NCI-H1092 (cell line): ENCODE measurements at places on chromosomes 11 and 22.

DNA sequence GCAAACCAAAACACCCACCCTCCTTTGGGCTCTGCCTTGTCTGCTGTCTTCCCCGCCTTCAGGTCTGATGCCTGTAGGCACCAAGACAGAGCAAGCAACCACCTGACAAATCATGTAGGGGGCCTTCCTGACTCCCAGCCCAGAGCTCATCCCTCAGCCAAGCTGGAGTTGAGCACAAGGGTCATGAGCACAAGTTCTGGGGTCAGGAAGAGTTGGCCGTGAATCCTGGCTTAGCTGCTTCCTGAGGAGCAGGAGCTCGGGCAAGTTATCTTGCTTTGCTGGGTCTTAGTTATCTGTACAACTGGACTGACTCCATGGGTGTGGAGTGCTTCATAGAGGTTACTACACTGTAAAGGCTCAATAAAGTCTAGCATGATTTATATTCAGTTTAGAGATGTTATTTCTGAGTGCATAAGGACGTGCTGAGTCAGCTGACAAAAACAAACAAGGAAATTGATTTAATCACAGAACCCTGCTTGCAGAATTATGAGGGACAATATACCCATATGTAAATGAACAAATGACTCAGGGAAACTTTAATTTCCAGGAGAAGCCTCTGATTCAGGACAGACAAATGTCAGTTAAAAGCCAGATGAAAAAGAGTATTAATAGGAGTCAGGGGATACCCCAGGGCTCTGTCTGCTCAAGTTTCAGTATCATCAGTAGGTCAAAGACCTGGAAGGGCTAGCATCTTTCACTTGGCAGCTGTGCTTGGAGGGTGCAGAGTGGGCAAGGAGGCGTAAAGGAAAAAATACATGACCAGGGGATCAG lies 15.0 kb upstream of the APOA1 start:
- no peak for DNase-seq

- DNase-seq: no peak
These were observed 4.5 kb downstream of the SLC37A4 start for GRCh38 chr11:119025978-119026766.

DNA sequence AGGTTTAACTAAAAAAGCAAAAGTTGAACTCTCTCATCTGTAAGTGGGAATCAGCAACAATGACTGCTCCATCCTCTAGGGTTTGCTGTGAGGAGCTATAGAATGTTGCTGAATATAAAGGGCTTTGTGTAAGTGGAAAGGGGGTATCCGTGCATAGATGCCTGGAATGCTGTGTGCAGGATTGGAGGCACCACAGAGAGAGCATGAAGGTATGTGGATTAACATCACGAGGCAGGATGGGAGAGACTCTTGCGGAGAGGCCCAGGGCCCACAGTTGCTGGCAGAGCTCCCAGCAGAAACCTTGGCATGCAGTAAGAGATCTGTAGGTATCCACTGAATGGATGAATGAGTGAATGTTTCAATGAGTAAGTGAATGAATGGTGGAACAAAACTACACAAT lies 298.7 kb upstream of the DDI1 start:
- no peak for DNase-seq

GRCh38 chr11:6655020-6655789 lies 404 bp downstream of the DCHS1 start:
- DNase-seq: no peak

- no peak for DNase-seq
These were observed 1514.0 kb downstream of the FAM181B start for GRCh38 chr11:81219661-81220060.

GRCh38 chr11:35712533-35712932 lies 50.0 kb downstream of the TRIM44 start:
- no peak for DNase-seq

DNA sequence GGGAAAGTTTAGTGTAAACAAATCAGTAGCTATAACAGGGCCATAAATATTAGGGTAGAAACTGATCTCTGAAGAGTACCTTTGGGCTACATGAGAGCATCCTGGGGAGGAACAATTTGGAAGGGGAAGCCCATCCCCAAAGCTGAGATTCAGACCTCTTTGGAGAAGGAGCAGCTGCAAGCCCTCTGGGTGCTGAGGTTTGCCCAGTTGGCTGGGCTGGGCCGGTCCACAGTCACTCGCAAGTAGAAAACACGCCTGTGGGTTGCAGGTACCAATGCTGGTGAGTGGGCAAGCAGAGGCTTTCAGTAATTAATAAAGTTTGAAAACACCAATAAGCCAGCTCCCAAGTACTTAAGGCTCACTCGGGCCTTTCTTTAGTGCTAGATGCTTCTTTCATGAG lies 124.5 kb downstream of the ARHGAP8 start:
- no peak for DNase-seq

GRCh38 chr11:92045301-92045700 lies 179.3 kb upstream of the FAT3 start:
- no peak for DNase-seq

DNA sequence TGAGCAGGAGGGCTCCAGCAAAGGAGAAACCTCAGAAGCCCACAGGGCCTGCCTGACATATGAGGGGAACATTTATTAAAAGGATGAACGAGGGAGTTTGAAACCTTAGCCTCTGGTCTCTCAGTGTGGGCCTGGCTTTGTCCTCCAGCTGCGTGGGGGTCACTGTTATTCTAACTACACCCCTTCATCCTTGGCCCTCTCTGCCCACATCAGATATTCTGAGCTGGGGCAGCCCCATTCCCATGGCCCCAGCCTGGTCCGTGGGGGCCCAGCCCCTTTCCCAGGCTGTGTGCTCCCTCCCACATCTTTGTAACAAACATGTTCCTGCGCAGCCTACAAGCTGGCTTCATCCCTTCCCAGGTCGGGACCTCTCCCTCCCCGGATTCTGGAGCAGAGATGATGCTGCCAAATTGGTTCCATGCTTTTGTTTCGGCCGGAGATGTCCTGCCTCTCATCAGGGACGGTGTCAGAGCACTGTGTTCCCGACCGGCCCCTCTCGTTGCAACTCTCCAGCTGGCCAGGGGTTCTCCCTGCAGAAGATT lies 4.0 kb downstream of the FXYD6 start:
- DNase-seq: no peak

GRCh38 chr11:75349521-75350116 lies 1.8 kb downstream of the ARRB1 start:
- DNase-seq: no peak

GRCh38 chr22:37309211-37310074 lies 27.1 kb downstream of the CYTH4 start:
- DNase-seq: no peak

- DNase-seq: no peak
These were observed 14.9 kb downstream of the NCR3LG1 start for GRCh38 chr11:17366495-17366894.

DNA sequence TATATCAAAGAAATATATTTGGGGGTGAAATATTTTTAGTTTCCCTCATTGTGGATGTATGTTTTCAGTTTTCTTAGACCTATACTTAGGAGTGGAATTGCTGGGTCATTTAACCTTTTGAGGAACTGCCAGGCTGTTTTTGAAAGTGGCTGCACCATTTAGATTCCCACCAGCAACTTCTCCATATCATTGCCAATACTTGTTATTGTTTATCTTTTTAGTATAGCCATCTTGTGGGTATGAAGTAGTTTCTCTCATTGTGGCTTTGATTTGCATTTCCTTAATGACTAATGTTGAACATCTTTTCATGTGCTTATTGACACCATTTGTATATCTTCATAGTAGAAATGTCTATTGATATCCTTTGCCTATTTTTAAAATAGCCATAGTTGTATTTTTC lies 62.1 kb upstream of the B3GNT6 start:
- DNase-seq: no peak

DNA sequence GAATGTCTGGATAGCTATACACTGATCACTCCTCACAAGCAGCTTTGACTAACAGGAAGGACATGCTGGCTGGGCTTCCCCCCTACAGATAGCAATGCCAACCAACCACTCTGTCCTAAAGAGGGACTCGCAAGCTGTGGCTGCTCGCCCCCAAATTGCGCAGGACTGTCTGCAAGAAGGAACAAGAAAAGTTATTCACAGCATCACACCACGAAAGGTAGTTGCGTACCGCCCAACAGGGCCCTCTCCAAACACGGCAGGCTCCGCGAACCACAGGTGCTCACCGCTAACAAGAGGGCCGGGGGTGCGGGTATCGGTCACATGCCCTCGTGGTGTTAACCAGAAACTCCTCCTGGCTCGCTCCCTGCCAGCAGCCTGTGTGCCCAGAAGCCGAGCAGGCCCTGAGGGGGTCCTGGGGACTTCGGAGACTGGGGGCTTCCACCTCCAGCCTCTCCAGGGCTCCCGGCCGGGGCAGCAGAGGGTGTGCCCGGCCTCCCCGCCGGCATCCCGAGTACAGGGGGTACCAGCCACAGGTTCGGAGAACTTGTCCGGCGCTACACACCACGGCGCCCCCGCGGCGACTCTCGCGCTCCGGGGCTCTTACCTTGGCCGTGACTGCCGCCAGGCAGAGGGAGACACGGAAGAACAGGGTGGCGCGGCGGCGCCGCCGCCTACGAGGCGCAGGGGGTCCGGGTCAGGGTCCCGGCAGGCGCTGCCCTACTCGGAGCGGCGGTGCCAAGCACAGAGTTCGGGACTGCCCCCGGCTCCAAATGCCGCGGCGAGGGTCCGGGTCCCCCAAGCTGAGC lies 682 bp downstream of the LARGE1 start:
- DNase-seq: peak; percentile 11

DNA sequence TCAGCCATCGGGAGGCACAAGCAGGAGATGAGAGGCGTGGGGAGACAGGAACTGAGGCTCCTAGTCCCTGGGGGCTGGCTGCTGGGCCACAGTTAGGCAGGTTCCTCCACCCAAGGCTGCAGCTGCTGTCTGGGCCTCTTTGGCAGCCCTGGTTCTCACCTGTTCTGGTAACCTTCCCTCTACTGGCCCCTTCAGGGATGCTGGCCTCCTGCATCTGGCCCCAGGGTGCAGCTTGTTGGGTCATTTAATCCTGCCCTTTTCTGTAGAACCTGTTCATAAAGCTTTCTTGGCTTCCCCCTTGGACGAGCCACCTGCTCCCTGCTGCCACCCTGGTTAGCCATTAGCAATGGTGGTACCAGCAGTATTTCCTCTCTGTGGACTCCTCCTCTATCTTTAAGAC lies 5.5 kb downstream of the USH1C start:
- DNase-seq: peak; percentile 5

DNA sequence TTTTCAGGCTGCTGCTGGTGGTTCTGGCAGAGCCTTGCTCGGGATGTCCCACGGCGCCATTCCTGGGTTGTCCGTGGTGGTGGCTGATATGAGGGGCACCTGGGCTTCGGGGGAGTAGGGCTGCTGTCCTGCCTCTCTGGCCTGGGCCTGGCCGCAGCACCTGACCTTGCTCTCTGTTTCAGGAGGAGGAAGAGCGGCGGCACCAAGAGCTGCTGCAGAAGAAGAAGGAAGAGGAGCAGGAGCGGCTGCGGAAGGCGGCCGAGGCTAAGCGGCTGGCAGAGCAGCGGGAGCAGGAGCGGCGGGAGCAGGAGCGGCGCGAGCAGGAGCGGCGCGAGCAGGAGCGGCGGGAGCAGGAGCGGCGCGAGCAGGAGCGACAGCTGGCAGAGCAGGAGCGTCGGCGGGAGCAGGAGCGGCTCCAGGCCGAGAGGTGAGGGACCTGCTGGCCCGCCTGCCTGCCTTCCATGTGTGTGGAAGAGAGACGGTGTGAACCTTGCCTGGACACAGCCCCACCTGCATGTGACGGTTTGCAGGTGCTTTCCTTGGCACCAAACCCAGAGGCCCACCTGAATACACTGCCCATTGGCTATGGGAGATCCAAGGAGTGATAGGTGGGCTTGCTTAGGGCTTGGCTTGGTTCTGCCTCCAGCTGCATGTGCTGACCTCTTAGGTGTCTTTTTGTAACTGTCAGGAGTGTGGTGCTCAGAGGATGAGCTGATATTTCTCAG lies 22.8 kb downstream of the INCENP start:
- no peak for DNase-seq

DNA sequence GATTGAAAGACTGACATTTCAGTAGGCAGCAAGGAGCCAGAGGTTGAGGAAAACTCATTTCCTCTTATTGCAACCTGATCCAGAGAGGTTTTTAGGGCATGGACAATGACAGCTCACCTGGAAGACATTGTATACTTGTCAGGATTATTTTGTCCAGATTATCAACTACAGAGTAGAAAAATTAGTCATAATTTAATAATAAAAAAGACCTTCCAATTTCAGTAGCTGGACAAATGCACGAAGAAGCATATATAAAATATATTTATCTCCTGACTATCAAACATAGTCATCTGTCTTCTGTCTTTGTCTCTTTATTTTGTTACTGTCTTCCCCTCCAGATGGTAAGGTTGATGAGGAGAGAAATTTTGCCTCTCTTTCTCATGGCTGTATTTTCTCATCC lies 330.6 kb upstream of the RAG2 start:
- no peak for DNase-seq

DNA sequence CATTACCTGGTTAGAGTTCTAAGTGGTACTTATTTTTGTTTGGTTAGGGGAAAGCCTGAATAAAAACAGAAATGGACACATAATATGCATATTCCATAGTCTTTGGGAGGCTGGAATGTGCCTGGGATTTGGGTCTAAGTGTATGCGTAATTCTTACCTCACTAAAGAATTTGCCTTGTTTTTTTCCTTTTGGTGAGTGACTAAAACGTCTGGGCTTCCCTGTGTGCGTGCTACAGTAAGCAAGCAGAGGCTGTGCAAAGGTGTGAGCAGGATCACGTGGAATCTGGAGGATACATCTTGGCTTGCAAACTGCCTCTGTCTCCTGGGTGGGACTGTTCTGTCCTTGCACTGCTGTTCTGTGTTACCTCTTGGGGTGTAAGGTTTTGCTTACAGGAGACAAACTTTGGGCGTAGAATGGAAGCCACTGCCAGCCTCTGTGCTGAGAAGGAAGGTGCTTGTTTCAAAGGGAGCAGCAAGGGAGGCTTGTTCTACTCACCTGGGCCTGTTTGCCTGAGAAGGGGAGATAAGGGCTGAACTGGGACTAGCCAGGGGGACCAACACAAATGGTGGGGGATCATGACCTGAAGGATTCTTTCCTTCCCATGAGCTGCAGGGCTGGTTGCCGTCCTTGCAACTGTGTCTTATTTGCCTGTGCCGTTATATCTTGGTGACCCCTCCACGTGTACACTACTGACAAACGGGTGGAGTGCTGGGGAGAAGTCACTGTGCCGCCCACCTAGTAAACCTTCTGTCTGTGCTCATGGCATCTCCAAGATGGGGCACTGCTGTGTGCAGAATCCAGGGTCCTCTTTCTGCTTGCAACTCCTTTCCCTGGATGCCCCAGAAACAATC lies 4.5 kb downstream of the NEAT1 start:
- DNase-seq: no peak
